ENCODE measurements at places on chromosomes 1 and 21. TPM values are rescaled to one million over a fixed set of nuclear protein-coding genes. Genes with fewer than 3 reads are reported as not detected.

GRCh38 chr1:101508913-101509312 lies 272.1 kb downstream of the S1PR1 start:
- no peak for DNase-seq

GRCh38 chr1:211915924-211916323 lies 85.4 kb upstream of the LPGAT1 start:
- no peak for DNase-seq

DNA sequence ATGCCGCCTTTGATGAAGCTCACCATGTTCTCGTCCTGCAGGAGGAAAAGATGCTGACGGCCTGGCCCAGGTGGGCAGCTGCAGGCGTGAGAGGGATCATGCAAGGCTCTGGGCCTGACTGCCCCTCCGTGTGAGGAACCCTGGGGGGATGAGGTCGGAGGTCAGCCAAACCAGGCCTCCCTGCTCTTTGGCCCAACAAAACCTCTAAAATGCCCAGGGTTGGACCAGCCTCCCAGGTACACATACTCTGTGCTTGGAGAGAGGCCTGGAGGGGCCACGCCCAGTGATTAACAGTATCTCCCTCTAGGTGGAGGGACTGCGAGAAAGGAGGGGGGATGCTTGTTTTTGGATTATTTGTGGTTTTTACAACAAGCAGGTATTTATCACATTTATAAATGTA lies 21.1 kb downstream of the TTC39A start:
- DNase-seq: no peak

- no peak for DNase-seq
These were observed 145.9 kb downstream of the PGBD5 start for GRCh38 chr1:230280054-230280795.

GRCh38 chr1:57463343-57463742 lies 39.5 kb upstream of the DAB1 start:
- no peak for DNase-seq

DNA sequence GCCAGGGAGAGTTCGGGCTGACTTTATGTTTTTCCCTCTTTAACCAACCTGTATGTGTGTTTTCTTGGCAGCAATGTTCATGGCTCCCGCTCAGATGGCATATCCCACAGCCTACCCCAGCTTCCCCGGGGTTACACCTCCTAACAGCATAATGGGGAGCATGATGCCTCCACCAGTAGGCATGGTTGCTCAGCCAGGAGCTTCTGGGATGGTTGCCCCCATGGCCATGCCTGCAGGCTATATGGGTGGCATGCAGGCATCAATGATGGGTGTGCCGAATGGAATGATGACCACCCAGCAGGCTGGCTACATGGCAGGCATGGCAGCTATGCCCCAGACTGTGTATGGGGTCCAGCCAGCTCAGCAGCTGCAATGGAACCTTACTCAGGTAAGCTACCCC lies 33.6 kb upstream of the ZFP69B start:
- DNase-seq: no peak

GRCh38 chr1:46136711-46137110 lies 4.3 kb upstream of the PIK3R3 start:
- no peak for DNase-seq

GRCh38 chr1:209486861-209487593 lies 96.5 kb upstream of the CAMK1G start:
- DNase-seq: no peak

GRCh38 chr21:29382030-29382654 lies 83.4 kb downstream of the BACH1 start:
- no peak for DNase-seq

GRCh38 chr1:51867479-51868232 lies 10.9 kb downstream of the NRDC start:
- DNase-seq: no peak

- no peak for DNase-seq
These were observed 128.7 kb downstream of the RPS6KC1 start for GRCh38 chr1:213179784-213180183.

GRCh38 chr1:224894915-224895314 lies 34.6 kb upstream of the DNAH14 start:
- DNase-seq: no peak

- DNase-seq: no peak
These were observed 33.3 kb upstream of the TENT5C start for GRCh38 chr1:117572546-117572945.

GRCh38 chr21:34147792-34148418 lies 74.5 kb downstream of the MRPS6 start:
- no peak for DNase-seq

DNA sequence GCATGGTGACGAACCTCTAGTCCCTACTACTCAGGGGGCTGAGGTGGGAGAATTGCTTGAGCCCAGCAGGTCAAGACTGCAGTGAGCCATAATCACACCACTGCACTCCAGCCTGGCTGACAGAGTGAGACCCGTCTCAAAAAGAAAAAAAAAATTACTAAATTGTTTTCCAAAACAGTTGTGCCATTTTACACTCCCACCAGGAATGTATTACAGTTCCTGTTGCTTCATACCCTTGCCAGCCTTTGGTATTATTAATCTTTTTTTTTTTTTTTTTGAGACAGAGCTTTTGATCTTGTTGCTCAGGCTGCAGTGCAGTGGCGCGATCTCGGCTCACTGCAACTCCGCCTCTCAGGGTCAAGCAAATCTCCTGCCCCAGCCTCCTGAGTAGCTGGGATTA lies 55.9 kb downstream of the RPS6KA1 start:
- no peak for DNase-seq

DNA sequence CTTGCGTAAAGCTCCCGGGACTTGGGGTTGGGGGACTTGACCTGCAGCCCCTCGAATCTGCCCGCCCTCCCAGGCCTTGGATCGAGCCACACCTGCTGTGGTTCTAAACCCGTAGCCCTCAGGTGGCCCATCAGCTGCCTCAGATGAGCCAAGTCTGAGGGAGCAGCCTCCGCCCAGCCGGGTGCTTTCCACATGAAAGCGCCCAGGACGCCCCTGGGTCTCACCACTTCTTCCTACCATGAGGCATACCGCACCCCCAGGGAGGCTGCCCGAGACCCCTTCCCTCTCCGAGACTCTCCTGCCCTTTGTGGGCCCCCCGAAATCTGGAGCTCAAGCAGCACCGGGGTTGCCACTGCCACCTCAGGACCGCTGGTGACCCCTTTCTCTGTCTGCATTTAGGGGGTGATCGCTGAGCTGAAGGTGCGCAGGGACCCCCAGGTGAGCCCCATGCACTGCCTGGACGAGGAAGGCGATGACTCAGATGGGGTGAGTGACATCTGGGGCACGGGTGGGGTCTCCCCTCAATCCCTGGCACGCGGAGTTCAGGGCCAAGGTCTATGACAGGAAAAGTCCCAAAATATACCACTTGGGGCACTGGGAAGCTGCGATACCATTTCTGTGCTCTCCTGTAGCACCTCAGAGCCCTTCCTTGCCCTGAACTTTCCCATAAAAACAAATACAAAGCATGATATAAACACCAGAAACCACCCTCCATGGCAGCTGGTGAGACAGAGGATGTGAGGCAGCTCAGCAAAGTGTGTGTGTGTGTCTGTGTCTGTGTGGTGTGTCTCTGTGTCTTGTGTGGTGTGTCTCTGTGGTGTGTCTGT lies 68.5 kb downstream of the SLC19A1 start:
- no peak for DNase-seq

DNA sequence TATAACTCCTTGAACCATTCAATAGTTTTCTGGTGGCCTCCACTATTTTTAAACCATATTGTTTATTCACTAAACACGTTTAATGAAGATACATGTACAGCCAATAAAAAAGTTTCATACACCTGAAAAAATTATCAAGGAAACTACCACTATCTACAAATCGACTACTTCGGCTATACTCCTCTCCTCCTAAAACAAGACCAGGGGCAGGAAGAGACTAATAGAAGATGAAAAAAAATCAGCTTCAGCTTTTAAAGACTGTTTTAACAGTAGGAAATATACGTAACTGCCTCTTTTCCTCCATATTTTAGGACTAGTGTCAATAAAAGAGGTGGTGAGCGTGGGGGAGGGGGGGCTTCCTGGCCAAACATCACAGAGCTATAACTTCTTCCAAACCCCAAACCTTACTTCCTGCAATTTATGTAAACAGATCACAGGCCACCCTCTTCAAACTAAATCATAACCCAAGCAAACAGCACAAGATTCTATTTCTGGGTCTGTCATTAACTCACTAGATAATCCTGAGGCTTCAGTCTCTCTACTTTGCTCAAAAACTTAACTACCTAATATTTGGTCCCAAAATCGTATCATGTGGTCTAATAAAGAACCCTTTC lies 15.1 kb downstream of the FOXJ3 start:
- no peak for DNase-seq

- DNase-seq: no peak
These were observed 18.6 kb downstream of the PCSK9 start for GRCh38 chr1:55057956-55058298.

DNA sequence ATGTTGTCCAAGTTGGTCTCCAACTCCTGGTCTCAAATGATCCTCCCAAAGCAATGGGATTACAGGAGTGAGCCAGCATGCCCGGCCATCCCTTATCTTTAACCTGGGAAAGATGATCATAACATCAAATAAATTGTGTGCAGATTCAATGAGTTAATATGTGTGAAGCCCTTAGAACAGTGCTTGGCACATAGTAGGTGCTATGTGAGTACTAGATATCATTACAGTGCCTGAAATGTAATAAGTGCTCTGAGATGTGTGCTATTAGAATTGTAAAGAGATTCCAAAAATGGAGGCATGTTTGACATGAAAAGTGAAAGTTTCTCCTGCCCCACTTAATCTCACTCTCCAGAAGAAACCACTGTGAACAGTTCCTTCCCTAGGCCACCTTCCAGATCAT lies 71.8 kb downstream of the RUNX3 start:
- no peak for DNase-seq

- DNase-seq: no peak
These were observed 8.8 kb upstream of the SAMD11 start for GRCh38 chr1:914891-915280.

DNA sequence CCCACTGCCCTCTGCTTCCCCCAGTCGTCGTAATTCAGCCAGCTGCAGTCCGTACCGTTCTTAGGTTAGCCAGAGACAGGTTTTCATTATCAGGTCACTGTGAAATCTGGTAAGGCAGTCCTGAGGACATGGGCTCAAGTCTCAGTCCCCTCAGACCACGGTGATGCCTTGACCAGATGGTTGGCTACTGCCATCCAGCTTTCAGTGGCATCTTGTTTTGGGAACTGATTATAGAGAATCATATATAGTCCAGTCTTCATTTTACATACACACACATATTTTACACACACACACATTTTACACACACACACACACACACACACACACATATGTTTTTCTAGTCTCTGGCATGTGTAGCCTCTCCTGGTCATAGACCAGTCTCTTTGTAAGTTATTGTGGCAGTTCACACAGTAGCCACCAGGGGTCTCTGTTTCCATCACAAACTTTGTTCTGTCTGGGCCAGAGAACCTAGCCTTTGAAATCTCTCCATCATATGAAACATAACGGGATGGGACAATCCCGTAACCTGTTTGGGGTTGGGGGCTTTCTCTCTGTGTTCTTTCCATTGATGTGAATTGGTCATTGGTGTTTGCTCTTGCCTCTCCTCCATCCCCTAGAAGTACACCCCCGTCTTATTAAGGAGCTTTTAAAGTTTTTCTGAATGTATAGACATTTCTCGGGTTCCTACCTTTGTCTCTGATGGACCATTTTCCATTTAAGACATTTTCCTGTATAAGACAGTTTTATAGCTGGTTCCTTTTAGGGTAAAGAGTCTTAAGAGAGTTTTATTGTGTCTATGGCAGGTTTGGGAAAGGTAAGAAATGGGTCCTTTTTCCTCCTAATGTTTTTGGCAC lies 8.4 kb upstream of the IKBKE start:
- peak; percentile 85 for DNase-seq

GRCh38 chr1:109740615-109741373 lies at the start of gene GSTM3:
TSS of gene GSTM3 (minus strand) at chr1:109741038. CDS start at chr1:109740287, 751 bp downstream.
- no peak for DNase-seq

DNA sequence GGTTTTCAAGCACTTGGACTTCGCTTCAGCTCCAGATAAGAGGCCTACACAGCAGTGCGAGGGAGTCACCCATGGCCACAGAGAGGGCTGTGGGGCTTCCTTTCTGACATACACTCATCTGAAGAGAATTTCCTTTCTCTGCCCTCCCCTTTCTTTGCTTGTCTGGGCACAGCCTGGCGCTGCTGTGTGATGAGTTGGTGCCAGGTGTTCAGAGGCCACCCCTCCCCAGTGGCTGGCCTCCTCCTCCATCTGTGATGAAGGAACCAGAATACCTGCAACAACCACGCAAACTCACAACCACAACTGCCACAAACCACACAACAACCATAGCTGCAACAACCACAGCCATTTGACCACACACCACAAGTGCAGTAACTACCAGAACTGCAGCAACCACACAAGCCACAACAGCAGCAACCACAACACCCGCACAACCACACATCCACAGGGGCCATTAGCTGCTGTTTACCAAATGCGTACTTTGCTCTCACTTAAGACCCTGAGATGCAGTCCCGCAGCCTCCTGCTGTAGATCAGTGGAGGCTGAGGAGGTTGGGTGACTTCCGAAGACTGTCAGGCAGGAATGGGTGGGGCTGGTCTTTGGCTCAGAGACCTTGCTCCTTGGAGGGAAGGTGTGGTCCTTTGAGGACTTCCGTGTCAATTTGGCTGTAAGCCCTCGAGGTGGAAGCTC lies 71.1 kb downstream of the IER5 start:
- DNase-seq: no peak

- DNase-seq: no peak
These were observed 313.3 kb downstream of the LMO4 start for GRCh38 chr1:87641996-87642395.

GRCh38 chr1:222234351-222234750 lies 313.6 kb downstream of the HHIPL2 start:
- DNase-seq: no peak

- DNase-seq: no peak
These were observed 4.5 kb upstream of the DPH2 start for GRCh38 chr1:43965316-43965715.

- no peak for DNase-seq
These were observed 766.8 kb downstream of the USP25 start for GRCh38 chr21:16496609-16497008.

The RSPO1 gene
- total RNA-seq: not detected

The KLF17 gene
- total RNA-seq: not detected

The RPE65 gene
- total RNA-seq: 0.24 TPM

The ZNF683 gene
- 0.57 TPM for total RNA-seq

The GPR25 gene
- total RNA-seq: 0.05 TPM

The PODN gene
- 1.4 TPM for total RNA-seq

The TADA1 gene
- 17.3 TPM for total RNA-seq

The FHAD1 gene
- total RNA-seq: 0.66 TPM

The RHBDL2 gene
- total RNA-seq: 0.99 TPM

Measured in thymus (tissue), 14 donors.